ENCODE measurements at places on chromosomes 11 and 22.
A peak's percentile ranks its signal among the peaks of the same experiment; 100 is the strongest.

GRCh38 chr11:23903044-23903704 is 593.7 kb upstream of the LUZP2 start:
- no peak for DNase-seq

DNA sequence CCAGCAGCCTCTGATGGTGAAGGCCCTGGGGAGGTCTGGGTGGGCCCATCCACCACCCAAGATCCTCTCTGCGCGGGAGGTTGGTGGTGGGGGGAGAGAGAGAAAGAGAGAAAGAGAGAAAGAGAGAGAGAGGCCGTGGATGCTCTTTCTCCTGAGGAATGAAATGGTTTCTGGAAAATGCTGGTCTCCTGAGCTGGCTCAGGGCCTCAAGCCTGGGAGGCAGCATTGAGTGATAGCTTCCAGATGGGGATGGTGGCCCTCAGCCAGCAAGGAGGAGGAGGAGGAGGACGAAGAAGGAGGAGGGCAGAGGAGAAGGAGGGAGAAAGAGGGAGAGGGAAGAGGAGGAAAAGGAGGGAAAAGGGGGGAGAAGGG is 4.6 kb downstream of the TSPAN32 start:
- no peak for DNase-seq

GRCh38 chr22:33598821-33599220 is 321.5 kb downstream of the LARGE1 start:
- no peak for DNase-seq

GRCh38 chr11:130553306-130553705 is 104.9 kb downstream of the ADAMTS15 start:
- no peak for DNase-seq

DNA sequence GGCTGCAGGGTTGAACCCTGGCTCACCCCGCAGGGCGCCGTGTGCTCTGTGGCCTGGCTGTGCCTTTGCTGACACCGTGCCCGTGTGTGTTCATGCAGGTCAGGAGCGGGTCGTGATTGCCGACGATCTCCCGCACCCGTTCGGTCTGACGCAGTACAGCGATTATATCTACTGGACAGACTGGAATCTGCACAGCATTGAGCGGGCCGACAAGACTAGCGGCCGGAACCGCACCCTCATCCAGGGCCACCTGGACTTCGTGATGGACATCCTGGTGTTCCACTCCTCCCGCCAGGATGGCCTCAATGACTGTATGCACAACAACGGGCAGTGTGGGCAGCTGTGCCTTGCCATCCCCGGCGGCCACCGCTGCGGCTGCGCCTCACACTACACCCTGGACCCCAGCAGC is 47.0 kb upstream of the PPP6R3 start:
- no peak for DNase-seq

DNA sequence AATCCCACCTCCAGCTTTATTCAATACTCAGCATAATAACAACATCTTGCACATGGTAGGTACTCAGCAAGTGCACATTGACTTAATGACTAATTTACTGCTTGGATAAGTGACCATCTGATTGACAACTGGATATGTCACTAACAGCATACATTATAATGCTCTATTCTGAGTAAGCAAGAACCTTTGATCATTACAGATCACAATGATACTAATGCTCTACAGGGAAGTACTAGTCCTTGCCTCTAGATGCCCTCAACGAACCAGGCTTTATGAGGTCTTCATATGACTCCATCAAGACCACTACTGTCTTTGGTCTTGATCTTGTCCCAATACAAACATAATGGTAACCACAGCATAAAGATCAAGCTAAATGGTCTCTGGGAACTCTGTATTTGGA is 167.6 kb upstream of the MTMR2 start:
- peak; percentile 50 for DNase-seq

GRCh38 chr22:41561788-41562187 is 978 bp downstream of the CSDC2 start:
- no peak for DNase-seq
